Activated CD4-positive, alpha-beta T cell treated with anti-CD3 and anti-CD28 coated beads, Interleukin-2, amount 50 U/mL, for 4 hours (primary cell): ENCODE measurements at places on chromosomes 4 and X.

- DNase-seq = no peak
These were observed 39.4 kb downstream of the PPP3CA start for GRCh38 chr4:101307899-101308298.

DNA sequence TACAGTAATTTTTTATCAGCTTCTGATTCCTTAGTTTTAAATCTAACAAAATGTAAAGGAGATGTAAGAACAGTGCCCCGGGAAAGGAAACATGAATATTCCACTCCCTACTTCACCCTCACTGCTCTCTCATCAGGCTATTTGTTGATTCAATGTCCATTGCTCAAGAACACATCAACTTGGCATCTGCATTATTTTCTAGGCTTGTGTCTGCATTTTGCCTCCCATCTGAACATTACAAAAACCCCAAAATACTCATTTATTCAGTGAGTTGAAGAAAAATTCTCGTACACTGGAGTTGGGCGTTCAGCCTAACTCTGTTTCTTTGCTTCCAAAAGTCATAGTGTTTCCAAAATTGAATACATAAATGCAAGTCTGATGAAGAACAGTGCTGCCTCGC is 25.6 kb downstream of the ARHGAP6 start:
- DNase-seq = no peak

DNA sequence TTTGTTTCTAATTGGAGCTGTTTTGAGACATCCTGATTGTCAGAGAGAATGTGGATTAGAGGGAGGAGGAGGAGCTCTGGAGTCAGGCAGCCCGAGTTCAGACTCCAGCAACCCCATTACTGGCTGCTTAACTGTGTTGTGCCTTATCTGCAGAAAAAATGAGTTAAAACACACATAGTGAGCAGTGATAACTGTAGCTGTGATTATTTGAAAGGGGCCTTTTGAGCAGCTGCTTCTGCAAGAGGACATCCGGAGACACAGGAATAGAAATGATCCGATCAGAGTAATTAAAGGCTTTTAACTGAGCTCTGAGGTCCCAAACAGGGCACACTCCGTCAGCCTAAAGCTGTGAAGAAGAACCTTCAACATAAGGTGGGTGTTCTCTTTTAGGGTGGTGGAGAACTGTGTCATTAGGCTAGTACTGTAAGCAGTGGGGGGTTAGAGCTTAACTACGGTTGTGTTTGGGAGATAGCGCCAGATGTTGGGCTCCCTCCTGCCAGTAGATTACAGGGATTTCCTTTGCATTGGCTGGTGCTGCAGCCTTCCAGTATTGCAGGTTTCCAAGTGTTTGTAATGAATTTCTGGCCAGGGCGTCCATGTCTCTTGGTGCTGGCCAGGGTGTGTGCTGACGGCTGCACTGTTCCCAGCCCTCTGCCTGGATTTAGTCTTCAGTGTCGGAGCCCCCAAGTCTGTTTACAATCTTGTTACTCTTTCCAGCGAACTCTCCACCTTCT is 24.3 kb downstream of the ADD1 start:
- DNase-seq = no peak

- DNase-seq = no peak
These were observed 73.2 kb upstream of the BCOR start for GRCh38 chrX:40170830-40171512.

GRCh38 chr4:19348746-19349145 is 903.0 kb upstream of the SLIT2 start:
- no peak for DNase-seq

DNA sequence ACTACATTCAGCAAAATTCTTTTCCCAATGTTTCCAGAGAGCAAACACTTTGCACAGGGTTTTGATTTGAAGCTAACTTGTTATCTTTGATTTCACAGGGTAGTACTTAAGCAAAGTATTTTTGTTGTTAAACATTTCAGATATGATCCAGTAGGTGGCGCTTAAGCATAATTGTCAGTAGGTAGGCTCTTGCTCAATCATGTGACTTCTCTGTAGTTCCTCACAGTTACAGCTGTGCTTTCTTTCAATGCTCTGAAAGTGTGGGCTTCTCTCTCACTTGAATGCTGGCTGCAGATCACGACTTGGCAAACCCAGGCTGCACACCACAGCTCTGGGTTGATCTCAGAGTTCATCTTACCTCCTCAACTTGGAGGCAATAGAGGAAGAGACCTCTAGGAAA is 1016.5 kb downstream of the SH3BGRL start:
- DNase-seq = no peak
